ENCODE measurements at places on chromosomes 2 and 18. TPM values are rescaled to one million over a fixed set of nuclear protein-coding genes. Genes with fewer than 3 reads are reported as not detected.
A peak's percentile ranks its signal among the peaks of the same experiment; 100 is the strongest.

DNA sequence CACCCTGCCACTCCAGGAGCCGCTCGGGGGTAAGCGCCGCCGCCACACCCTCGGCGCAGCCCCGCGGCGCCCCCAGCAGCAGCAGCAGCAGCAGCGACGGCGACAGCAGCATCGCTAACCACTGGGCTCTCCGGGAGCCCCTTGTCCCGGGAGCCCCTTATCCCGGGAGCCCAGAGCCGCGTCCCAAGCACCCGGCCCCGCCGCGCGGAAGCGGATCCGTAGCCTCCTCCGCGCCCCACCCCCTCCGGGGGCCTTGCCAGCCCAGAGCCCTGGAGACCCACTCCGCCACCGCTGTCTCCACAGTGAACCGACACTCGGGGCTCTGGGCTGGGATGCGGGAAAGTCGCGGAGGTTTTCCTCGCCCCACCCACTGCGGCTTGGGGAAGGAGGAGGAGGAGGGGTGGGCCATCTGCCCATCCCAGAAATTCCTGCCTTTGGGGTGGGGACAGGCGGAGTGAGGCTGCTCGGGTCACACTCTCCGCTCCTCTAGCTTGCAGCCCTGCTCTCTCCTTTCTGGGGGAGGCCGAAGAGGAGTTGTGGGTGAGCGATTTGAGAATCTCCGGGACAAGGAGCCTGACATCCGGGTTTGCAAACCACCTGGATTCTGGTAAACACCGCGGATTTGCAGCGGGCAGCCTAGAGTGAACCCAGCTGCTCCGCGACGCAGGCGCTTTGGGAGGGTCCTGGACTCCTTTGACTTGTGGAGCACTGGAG is at the start of gene PLA2R1:
Gene PLA2R1 (minus strand): TSS at position 324 of the 714 bp plus-strand sequence. CDS start 212 bp downstream, at position 112.
- DNase-seq: peak; percentile 52

GRCh38 chr2:239302808-239303557 is 97.8 kb downstream of the HDAC4 start:
- DNase-seq: peak; percentile 13

DNA sequence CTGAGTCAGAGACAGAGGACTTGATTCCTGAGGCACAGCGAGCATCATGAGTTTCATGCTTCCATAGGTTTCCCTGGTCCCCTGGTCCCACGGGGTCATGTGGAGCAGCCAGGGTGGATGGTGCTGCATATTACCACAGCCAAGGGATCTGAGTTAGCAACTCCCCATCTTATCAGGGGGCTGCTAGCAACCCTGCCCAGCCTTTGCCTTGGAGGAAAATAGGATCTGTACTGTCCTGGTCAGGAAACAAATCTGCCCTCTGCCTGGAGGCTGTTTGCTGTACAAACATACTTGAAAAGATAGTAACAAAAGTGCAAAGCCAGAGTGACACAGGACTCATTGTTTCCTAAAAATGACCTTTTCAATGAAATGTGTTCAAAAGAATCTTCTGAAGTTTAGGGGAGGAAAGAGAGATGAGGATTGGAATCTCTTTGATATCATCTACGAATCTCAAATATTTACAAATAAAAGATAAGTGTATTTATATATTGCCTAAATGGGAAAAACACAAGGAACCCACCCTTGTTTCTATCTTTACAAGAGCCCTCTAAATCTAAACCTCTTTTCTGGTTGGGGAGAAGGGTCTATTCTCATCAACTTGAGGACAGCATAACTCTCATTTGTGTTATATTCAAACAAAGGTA is 194.8 kb downstream of the CD226 start:
- DNase-seq: no peak

DNA sequence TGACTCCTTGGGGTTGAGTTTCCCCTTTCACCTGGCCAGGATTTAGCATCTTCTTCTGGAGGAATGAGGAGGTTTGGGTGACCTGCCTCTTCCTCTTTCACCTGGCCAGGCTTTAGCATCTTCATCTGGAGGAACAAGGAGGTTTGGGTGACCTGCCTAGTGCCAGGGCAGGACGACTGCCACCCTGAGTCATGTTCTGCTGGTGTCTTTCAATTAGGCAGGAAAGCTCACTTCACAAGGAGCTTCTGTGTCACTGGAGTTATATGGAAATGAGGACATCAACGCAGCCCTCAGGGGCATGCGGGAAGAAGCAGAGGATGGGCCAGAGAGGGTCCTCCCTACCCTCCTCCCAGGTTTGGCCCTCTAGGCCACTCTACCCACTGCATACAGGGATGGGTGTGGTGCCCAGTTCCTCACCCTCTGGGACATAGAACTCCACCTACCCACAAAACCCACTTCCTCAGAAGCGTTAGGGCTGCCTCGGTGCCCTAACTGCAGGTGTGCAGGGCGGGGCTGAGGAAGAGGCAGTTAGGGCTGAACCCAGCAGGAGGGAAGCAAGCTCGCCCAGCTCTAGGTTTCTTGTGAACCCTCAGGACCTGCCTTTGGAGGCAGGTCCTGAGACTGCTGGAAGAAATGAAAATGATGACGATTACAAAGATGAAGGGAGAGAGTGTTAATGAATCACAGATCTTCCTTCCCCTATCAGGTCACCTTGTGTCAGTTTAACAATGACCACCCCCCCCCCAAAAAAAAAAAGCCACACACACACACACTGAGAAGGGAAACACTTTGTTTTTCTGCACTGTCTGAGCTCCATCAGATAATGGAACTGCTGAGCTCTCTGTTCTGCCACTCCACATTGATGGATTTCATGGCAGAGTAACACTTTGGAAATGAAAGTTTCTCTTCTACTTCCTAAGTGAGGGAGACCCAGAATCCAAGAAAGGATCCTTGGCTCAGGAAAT is 71.0 kb downstream of the ARL4C start:
- DNase-seq: no peak

DNA sequence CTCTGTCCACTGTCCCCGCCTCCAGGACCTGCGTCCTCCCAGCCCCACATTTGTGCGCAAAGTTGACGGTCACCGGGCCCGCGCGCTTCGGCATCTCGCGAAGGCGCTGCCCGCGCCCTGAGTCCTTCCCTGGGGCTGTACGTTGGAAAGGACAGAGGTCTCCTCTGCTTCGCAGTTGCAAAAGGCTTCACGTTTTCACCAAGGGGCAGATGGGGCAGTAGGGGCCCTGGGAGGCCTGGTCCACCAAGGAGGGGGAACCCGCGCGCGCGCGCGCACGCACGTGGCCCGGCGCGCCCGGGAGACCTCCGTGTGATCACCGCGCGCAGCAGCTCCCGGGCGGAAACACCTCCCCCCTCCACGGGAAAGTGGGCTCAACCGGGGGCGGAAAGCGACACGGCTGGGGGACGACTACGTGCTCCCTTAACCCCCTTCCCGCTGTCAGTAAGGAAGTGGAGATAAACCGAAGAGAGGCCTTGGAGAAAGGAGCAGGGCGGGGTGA is 21.9 kb downstream of the TEX44 start:
- peak; percentile 69 for DNase-seq

The CIB4 gene
- not detected for total RNA-seq

DNA sequence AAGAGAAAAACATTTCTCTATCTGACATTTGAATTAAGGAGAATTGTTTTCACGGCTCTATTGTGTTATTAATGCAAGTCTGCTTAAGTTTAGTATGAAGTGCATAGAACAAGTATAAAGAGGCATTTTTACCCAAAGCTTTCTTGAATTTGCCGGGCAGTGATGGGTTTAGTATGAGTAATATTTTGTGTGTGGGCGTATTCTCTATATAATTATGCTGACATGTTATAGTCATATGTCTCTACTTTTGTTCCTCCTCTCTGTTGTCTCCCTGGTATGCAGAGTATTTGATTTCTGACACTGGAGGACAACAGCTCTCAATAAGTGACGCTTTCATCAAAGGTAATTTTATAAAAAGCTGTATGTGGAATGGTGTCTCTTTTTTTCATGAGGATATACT is 45.9 kb downstream of the PIKFYVE start:
- DNase-seq: no peak

The IL18R1 gene
- total RNA-seq: 1.8 TPM

DNA sequence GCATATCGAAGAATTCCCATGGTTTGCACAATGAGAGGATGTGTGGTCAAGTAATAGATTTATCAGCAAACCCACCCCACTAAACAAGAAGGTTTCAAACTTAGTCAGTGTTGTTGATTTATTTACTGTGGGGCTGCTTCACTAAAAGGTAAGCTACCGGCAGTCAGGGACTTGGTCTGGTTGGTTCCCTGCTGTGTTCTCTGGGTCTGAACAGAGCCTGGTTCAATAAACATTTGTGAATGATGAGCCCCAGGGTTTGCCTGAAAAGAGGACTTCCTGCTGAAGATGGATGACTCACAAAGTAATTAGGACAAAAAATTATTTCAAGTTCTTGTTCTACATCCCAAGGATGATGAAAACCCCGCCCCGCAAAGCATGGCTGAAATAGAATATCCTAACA is 108.3 kb downstream of the SPP2 start:
- DNase-seq: no peak

- no peak for DNase-seq
These were observed 614.6 kb downstream of the SUCLG1 start for GRCh38 chr2:83844490-83844889.

- DNase-seq: no peak
These were observed 488.0 kb upstream of the ZEB2 start for GRCh38 chr2:145007960-145008263.

The FSHR gene
- not detected for total RNA-seq

GRCh38 chr2:170966648-170967396 is 37.8 kb downstream of the GORASP2 start:
- DNase-seq: no peak

The UGT1A7 gene
- not detected for total RNA-seq

DNA sequence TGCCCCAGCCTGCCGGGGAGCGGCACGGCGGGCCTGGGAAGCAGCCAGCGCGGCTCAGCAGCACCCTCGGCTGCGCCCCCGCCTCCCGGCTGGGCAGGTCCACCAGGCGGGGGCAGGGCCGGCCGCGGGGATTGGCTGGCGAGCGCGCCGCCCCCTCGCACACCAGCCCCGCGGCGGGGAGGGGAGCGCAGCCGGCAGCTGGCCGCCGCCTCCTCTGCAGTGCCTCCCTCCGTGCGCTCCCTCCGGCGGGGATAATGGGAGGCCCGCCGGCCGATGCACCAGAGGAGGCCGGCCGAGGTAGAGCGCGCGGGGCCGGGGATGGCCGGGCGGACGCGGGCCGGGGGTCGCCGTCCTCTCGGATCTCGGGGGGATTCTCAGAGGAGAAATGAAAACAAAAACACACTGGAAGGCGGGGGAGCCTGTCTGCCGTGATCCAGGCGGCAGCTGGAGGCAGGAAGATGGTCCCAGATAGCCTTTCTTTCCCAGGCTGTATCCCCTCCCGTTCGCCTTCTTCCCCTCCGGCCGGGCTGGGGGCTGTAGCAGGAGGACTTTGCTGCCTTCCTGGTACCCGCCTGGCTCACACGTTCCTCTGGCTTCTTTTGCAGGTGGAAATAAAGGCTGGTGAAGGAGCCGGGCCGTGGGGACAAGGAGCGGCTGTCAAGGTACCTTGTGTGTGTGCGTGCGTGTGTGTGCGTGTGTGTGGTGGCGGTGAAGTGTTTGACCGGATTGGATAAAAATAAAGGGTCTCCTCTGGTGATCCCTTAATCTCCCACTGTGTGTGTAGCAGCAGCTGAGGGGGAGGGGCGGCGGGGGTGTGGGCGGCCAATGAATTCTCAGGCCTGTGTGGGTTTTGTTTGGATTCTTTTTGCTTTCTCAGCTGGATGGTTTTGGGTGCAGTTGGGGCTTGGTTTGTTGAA is 18.1 kb downstream of the TET3 start:
- DNase-seq: peak; percentile 88

- DNase-seq: no peak
These were observed 175.1 kb downstream of the GALNT1 start for GRCh38 chr18:35756506-35757117.

DNA sequence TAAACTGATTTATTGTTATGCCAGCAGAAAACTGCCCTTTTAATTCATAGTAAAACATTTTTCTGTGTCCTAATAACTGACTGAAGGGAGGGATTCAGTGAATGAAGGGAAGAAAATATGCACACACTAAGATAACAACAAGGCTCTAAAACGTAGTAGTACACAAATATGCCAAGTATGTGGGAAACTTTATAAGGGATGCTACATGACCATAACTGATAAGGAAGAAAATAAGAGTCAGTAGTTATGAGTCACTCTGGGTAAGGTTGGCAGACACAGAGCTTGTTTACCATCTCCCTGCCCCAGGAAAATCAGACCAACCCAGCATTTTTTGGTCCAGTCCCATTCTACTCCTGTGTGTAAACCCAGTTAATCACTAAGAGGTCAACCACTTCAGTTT is 124.2 kb downstream of the RPRM start:
- DNase-seq: no peak

- no peak for DNase-seq
These were observed 14.9 kb upstream of the ECEL1 start for GRCh38 chr2:232502511-232502910.

- DNase-seq: no peak
These were observed 14.3 kb upstream of the RAPH1 start for GRCh38 chr2:203549406-203549805.

The NABP1 gene
- 3.3 TPM for total RNA-seq

DNA sequence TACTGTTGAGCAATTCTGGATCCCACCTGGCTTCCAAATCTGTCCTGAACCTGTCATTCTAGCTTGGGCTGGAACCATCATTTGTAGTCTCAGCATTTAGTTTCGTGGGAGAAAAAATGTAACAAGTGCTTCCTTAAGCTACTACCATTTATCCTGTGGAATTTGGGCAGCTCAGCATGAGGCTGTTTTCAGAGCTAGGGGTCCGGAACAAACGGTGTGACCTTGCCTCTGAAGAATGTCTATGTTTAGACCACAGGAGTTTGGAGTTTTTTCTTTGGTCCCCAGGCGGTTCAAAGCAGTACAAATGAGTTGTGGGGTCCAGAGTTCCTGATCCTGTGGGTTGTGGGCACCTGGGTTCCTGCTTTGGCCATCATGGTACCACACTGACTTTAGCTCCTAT is 59.1 kb upstream of the TMEM178A start:
- DNase-seq: no peak

- no peak for DNase-seq
These were observed 402.3 kb upstream of the SLC14A2 start for GRCh38 chr18:45213040-45213333.

DNA sequence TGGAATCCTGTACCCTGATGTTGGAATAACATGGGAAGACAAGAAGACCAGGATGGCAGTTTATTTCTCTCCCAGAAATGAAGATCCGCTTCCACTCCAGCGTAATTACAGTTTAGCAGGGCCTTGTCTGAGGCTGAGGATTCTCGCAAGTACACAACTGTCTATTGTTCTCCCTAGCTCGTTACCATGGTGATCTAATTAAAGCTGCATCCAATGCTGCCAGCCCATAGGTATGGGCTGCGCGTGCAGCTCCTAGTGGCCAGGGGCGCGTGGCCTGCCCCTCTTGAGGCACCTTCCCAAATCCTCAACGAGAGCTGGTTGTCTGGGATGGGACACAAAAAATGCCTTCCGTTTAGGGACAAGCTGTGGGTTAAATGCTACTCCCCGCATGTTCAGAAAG is 344.9 kb downstream of the CYRIA start:
- DNase-seq: no peak

DNA sequence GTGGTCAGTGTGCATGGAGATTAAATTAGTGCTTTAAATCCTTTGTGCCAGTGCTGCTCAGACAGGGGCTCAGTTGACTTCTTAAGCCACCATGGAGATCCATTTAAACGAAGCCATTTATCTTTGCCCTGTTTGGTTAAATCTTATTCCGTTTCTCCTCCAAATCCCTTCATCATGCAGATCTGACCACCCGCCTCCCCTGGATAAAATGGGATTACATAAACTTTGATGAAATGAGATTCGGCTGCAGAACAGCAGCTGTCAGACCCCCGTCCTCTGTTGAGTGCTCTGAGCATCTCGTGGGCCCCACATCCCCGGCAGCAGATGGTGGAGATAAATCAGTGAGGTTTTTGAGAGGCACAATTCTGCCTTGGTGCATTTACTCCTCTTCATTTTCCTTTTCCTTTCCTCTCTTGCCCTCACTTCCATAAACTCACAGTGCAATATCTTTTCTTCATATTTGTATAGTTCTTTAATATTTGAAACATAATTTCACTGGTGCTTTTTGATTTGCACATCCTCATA is 84.4 kb upstream of the TWIST2 start:
- DNase-seq: no peak

Measured in left ventricle myocardium inferior (tissue), 1 donor.